NCI-H748 treated with DMSO at 0.1 percent for 48 hours (cell line): ENCODE measurements at places on chromosomes 6 and 20.

DNA sequence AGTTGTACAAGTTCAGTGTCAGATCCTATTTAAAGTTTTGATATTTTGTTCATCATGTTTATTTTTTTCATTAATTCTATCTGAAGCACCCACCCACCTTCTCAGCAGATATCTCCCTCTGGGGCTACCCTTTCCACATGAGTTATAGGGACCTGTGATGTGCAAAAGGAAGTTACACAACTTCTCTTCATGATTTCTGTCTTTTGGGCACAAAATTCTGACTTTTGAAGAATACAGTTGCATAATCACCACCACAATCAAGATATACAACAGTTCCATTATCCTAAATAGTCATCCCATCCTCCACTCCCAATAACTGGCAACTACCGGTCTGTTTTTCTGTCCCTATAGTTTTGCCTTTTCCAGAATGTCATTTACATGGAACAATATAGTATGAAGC lies 13.8 kb upstream of the FUCA2 start:
- no peak for DNase-seq

DNA sequence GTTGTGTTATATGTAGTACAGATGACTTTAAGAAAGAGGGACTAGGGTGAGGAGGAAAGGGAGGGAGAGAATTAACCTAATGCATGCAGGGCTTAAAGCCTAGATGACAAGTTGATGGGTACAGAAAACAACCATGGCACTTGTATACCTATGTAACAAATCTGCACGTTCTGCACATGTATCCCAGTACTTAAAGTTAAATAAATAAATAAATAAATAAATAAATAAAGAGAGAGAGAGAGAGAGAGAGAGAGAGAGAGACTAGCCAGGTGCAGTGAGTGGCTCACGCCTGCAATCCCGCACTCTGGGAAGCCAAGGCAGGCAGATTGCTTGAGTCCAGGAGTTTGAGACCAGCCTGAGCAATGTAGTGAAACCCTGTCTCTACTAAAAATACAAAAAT lies 11.5 kb upstream of the CARMIL1 start:
- no peak for DNase-seq

GRCh38 chr6:155347800-155348199 lies 33.5 kb upstream of the TFB1M start:
- no peak for DNase-seq

DNA sequence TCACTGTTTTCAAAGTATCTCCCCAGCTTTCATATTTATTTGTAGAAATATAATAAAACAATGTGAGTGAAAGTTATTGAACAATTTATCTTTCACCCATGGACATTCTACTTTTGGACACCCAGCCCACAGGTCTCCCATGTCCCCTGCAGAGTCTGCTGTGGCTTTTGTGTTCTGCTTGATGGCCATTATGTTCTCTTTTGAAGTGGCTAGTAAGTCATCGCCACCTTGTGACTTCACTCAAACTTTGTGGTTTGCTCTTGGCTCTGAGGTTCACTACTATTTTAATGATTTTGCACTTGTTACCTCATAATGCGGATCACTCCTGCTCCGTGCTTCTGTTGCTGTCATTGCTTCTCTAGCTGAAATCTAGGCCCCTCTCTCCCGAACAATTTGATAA lies 10.2 kb upstream of the DEFB113 start:
- no peak for DNase-seq

DNA sequence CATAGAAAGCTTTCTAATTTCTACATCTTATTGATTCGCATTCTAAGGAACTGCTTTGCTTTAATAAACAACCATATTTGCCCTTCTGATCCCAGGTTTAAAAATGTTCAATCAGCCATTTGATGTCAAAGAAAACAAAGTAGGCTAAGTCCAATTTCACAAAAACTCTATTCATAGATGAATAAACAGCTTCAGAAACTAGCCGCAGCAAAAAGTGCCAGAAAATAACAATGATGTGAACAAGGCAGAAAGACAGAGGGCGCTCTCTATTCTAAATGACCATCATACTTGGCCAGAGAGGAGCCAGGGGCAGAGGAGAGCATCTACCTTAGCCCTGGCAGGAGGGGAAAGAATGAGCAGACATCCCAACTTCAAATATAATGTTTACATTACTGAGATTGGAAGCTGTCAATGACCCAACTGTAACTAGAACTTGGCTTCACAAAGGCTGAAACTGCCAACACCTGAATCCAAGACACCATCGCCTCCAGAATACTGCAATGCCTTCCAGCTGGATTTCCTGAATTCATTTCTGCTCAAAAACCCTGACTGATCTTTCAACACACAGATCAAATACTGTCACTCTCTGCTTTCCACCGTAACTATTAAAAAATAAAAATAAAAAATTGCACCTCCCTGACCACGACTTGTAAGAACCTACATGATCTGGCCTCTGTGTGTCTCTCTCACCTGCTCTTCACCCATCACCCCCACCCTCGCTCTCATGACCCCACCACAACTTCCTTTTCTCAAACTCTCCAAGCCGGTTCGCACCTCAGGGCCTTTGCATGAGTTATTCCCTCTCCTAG lies 9.5 kb downstream of the CNKSR3 start:
- peak; percentile 47 for DNase-seq

DNA sequence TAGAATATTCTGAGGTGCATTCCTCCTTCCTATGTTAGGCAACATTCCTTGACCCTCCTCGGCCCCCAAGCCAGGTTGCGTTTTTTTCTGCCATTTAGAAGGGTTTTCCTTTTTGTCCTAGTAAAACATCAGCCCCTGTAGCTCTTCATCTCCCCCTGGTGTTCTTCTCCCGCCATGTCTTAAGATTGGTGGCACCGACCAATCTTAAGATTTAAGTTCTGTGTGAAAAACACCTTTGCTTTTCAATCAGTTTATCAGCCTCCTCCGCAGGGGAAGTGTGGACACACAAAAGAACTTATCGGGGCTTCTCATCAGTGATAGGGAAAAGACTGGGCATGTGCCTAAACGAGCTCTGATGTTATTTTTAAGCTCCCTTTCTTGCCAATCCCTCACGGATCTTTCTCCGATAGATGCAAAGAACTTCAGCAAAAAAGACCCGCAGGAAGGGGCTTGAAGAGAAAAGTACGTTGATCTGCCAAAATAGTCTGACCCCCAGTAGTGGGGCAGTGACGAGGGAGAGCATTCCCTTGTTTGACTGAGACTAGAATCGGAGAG lies 719 bp upstream of the EDN1 start:
- peak; percentile 38 for DNase-seq

GRCh38 chr20:20139403-20139802 lies 87.1 kb downstream of the CFAP61 start:
- no peak for DNase-seq

DNA sequence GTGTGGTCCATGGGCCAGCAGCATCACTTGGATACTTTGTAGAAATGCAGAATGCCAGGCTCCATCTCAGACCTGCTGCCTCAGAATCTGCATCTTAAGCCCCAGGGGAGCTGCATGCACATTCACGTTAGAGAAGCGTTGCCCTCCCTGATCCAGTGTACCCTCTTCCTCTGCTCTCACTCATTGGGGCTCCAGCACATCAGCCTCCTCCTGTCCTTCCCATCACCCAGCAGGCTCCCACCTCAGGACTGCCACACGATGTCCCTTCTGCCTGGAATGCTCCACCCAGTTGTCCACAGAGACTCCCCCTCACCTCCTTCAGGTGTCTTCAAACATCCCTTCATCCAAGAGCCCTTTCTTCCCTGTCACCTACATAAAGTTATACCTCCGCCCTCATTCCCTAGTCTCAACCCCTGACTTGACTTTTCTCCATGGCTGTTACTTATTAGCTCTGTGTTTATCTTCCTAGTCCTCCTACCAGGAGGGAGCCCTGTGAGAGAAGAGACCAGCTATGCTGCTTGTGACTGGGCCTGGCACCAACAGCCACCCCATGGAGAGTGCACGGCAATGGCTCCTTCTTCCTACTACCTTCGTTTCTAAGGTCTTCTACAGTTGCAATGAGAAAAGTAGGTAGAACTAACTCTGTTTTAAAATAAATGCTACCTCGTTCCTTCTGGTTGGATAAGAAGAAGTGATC lies 3.3 kb upstream of the ACSS1 start:
- DNase-seq: no peak

GRCh38 chr20:56865055-56865454 lies 235.9 kb downstream of the TFAP2C start:
- no peak for DNase-seq

- DNase-seq: peak; percentile 18
These were observed at the start of gene MOCS1 for GRCh38 chr6:39934131-39934757. TSS of gene MOCS1 (minus strand) at chr6:39934462. CDS start at chr6:39934417, 45 bp downstream.

DNA sequence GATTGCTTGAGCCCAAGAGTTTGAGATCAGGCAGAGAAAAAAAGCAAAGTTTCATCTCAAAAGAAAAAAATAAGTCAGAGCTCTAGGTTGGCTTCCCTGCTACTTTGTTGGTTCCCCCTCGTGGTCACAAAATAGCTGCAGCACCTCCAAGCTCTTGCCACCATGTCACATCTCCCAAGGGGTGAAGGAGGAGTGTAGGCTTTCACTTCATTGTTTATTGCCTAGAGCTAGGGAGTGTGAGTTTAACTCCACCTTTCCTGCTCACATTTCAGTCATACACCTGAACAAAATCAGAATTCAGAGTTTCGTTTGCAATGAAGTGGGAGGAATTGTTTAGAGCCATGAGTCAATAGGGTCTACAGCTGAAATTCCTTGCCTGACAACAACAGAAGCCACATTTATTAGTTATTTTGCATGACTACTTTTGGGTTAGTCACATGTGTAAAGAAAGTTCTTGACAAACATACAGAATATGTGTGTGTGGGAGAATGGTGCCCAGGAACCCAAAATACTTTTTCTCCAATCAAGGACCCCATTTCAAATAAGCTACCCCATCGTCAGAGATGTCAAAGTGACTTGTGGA lies 56.2 kb upstream of the UFL1 start:
- DNase-seq: no peak

- no peak for DNase-seq
These were observed 29.7 kb downstream of the MAP7 start for GRCh38 chr6:136520517-136520916.
